ENCODE measurements at places on chromosomes 3 and 15.
A peak's percentile ranks its signal among the peaks of the same experiment; 100 is the strongest.

DNA sequence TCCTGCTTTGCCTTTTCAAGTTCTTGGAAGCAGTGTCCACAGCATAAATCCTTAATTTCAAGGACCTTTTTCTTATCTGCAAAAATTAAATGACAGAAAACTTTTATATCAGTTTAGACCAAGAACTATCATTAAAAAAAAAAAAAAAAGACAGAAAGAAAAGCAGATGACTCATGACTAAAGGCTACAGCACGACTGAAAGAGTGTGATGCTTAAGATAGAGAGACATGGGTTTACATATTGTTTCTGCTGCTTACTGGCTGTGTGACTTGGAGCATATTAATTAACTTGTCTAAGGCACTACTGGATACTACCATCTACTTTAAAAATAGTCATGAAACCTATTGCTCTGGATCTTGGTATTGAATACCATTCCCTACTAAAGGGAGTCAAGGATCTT, 62.3 kb downstream of the CEP152 start:
- DNase-seq = no peak

DNA sequence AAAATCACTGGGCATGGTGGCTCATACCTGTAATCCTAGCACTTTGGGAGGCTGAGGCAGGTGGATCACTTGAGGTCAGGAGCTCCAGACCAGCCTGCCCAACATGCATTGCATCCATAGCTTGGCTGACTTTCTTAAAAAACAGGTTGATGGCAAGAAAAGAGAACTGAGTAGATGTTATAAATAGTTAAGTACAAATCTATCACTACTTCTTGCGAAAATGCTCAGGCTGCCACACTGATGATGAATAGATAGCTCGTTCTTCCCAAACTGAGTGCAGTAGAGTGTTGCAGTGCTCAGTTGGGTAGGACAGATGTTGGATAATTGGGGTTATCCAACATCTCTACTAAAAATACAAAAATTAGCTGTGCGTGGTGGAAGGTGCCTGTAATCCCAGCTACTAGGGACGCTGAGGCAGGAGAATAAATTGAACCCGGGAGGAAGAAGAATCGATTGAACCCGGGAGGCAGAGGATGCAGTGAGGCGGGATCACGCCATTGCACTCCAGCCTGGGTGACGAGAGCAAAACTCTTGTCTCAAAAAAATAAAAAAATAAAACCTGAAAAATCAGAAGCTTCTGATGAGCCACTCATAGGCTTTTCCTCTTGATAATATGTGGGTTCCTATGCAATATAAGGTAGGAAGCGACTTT, 1.2 kb downstream of the BTLA start:
- no peak for DNase-seq

- no peak for DNase-seq
Observed at GRCh38 chr3:38224357-38224756, 41.3 kb upstream of the SLC22A13 start.

GRCh38 chr3:37967260-37967881, 23.2 kb upstream of the VILL start:
- no peak for DNase-seq

GRCh38 chr3:117193390-117193789, 483.8 kb downstream of the TUSC7 start:
- DNase-seq = no peak

DNA sequence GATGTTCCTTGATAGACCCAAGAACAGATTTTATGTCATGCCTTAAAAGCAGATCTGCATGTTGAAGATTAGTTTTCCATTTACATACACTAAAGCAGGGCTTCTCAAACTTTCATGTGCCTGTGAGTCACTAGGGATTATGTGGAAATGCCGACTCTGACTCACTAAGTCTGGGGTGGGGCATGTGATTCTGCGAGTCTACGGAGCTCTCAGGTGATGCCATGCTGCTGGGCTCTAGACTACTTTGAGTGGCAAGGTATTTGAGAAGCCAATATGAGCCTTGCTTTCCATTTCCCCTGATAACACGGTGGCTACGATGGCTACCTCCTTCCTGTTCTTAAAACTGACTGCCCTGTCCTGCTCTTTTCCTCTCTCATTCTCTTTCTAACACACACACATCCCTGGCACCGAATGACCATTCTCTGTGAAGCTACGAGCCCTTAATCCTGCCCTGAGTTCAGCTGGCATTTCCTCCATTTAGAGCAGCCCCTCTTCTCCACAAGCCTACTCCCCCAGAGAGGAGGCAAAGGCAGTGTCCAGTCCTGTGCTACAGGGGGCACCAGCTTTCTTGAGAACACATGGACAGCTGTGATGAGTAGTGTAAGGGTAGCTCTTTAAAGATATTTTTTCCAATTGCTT, 39.7 kb upstream of the PYGO1 start:
- no peak for DNase-seq

- DNase-seq = no peak
Observed at GRCh38 chr3:169002689-169003088, 660.8 kb downstream of the MECOM start.

DNA sequence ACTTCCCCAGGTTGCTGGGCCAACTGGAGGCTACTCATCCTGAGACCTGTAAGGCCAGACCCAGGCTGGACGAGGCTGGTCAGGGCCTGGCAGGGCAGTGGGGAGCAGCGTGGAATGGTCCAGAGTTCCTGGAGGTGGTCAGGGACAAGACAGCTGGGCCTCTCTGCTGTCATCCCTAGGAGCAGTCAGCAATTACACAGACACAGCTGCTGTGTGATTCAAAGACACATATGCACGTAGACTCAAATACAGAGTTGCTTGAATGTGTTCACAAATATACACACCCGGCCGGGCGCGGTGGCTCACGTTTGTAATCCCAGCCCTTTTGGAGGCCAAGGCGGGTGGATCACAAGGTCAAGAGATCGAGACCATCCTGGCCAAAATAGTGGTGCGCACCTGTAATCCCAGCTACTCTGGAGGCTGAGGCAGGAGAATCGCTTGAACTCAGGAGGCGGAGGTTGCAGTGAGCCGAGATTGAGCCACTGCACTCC, 1.5 kb upstream of the CD276 start:
- no peak for DNase-seq

GRCh38 chr3:18111796-18112232, 313.3 kb downstream of the SATB1 start:
- DNase-seq = peak; percentile 25

DNA sequence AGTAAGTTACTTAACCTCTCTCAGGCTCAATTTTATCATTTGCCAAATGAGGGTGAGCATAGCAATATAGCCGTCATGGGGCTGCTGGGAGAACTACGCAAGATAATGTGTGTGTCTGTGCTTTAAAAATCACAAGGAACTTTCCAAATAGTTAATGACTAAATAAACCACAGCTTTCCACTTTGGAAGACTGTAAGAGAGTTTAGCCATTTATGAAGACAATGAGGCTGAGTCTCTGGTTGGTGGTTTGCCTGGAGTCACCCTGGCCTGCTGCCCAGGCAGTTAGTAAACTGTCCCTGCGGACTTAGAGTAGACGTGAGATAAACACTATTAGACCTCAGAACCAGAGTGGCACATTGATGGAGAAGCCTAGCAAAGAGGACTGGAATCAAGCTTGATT, 357.7 kb downstream of the CLSTN2 start:
- no peak for DNase-seq

GRCh38 chr3:127483005-127483641, 107.4 kb downstream of the TPRA1 start:
- DNase-seq = no peak

DNA sequence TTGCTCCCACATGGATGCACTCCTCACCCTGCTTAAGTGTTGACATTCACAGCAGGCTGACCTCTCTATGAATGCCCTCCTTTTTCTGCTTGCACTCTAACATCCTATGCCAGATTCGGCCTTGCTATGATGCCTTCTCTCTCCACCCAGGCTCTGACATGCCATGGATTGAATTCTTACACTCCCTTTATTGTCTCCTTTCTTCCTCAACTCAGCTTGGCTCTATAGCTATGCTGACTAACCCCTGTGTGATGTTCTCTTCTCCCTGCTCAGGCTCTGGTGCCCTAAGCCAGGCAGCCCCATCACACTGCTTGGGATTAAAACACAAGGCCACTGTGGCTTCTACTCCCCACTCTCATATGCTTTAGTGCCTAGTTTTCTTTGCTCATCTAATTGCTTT, 563.7 kb downstream of the NSUN3 start:
- DNase-seq = no peak

DNA sequence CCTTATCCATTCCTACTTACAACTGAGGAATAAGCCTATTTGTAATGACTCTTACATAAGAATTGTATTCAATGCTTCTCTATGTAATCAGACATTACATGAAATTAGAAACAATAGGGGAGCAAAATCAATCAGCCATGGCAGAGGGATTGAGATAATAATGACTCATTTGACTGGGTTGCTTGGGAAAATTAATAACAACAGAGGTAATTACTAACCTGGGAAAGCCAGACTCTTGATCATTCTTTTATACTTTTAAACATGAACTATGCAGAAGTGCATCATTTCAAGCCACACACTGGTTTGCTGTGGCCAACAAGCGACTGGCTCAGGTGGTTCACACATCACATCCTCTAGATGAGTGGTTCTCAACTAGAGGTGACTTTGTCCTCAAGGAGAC, 126.3 kb upstream of the CRBN start:
- no peak for DNase-seq

DNA sequence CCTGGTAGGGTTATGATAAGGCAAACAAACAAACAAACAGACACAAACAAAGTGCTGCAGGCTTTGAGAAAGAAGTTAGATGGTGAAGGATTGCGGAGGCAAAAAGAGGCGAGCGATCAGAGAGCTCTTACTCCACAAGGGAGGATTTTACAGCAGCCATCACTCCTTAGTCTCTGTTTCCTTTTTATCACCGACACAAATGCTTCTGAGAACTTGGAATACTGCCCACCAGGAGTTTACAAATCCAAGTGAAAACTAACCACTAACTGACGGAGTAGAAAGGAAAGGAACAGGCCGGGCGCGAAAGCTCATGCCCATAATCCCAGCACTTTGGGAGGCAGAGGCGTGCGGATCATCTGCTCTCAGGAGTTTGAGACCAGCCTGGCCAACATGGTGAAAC, 35.6 kb upstream of the GPR160 start:
- no peak for DNase-seq
